Cerebellar cortex (tissue), 1 donor: ENCODE measurements at places on chromosomes 12 and 14.

DNA sequence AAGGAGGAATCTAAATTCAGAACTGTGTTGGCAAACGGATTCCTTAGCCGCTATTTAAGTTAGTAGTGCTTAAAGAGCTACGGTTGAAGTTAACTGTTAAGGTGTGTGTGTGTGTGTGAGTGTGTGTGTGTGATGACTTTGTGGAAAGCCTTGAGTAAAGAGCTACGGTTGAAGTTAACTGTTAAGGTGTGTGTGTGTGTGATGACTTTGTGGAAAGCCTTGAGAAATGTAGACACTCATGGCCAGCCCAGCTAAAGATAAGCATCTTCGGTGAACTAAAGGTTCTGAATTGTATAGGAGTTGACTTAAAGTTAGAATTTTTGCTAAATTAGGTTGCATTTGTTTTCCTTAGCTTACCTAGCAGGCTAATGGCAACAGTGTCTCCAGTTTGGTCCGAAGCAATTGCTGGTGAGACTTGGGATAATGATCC is 1.4 kb downstream of the KTN1 start:
- DNase-seq: no peak

DNA sequence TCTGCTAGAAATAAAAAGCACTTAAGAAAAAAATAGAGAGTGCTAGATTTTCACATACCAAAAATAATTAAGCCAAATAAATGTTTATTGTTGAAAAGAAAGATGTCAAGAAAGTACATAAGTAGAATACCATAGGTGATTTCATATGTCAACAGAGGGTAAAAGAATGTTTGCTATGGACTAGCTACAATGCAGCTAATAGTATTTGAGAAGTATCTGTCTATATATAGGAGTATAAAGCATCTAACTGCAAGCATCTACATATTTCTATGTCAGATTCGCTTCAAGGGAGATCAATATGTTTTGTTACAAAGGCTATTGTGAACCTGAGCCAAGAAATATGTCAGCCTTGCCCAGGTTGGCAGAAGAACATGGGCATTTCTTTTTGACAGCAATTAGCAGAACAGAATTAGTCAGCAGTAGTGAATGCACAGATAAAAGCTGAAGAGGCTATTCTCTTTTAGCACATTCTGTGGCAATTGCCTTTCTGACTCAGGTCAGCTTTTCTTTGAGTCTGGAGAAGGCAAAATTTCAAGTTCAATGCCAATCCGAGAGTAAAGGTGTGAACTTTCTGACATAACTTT is 140.1 kb downstream of the ALG10B start:
- DNase-seq: no peak

DNA sequence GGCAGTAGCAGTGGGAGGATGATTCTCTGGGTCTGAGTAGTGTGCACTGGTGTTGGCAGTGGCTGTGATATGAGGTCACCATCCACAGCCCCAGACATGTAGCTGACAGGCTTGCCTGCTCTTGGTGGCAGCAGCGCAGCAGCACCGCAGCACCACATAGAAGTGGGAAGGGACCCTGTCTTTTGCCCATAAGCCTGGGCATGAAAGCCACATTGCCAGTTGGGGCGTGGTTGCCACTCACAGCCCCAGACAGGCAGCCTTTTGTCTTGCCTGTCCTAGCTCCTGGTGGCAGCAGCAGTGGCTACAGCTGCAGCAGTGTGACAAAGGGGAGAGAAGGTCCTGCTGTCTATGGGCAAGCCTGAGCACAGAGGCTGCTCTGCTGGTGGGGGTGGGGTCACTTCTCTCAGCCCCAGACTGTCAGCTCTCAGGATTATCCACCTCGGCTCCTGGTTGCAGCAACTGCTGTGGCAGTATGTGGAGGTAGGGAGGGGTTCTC is 71.5 kb downstream of the BRMS1L start:
- DNase-seq: no peak

DNA sequence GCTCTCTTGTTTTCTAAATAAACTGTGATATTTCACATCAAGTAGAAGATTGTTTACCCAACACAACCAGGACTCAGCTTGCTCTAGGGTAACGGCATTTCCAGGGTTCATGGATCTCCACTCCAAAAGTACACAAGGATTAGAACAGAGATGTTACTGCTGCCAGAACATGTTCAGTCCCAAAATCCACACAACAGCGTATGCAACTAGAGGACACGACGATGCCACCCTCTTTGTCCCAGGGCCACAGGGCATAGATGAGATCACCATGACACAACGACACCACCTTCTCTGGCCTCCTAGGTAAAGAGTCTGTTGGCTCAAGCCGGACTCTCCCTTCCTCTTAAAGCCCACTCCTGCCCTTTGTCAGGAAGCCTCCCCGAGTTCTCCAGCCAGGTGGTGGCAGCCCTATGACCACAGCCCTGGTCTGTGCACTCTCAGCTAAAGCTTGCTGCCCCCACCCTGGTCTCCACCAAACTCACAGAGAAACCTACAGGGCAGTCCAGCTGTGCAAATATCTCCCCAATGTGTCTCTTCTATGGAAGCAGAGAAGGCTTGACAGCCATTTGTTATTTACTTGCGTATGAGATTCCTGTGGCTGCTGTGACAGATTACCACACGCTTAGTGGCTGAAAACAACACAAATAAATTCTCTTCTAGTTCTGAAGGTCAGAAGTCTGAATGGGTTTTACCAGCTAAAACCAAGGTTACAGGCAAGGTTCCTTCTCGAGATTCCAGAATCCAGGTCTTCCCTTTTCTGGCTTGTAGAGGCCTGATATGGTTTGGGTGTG is 10.3 kb downstream of the CLMN start:
- DNase-seq: no peak
